ENCODE measurements at places on chromosomes 11 and 22.

- peak; percentile 62 for DNase-seq
Measured at GRCh38 chr11:103959279-103959942, 77.0 kb upstream of the DDI1 start.

- DNase-seq: no peak
Measured at GRCh38 chr22:46070803-46071450, 79.4 kb upstream of the PPARA start.

DNA sequence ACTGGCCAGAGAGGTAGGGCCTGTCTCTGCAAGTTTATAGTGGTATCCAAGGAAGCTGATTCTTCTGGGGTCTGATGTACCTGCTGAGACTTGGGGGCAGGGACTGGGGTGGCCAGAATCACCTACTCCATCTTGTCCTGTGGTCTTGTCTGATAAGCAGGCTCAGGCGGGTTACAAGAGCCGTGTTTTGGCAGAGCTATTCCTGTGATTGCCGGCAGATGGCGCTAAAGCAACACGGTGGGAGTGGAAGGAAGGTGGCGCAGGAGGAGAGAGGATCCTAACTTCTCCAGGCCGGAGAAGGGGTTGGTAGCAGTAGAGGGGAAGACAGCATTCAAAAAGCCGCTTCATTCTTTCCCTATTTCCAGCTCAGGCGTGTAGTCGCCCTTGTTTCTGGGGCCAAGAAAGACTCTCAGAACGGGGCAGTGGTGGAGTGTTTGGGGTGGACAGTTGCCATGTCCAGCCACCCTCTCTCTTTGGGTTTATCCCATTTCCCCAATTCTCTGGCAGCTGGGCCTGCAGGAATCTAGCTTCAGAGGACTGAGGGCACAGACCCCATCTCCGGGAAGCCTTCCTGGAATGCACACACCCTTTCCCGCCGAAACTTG is 15.1 kb downstream of the CHRM1 start:
- peak; percentile 31 for DNase-seq

- no peak for DNase-seq
Measured at GRCh38 chr11:5368502-5369043, 15.0 kb upstream of the OR51M1 start.

GRCh38 chr11:30873924-30874610 is 287.9 kb upstream of the MPPED2 start:
- DNase-seq: no peak

DNA sequence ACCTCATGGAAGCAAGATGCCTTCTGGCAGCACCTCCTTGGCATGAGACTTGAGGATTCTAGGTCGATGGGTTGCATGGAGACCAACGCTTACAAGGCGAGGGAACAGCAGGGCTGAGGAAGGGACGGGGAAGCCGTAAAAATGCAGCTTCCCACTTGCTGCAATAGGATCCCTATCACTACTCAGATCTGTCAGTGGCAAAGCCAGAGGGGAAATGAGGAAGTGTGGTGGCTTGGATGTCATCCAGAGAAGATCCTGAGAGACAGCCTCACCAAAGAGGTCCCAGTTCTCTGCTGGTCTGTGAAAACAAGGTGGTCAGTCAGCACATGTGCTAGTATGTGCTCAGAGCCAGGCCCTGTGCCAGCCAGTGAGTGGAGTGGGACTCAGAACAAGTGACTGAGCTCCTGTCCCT is 22.2 kb downstream of the CYB5R2 start:
- no peak for DNase-seq

GRCh38 chr11:44607987-44608386 is 42.5 kb downstream of the CD82 start:
- no peak for DNase-seq

GRCh38 chr11:71448257-71449171 is at the start of gene DHCR7:
DHCR7 (minus strand) TSS chr11:71448393; CDS start chr11:71444952, 3,441 bp downstream.
- peak; percentile 67 for DNase-seq

GRCh38 chr11:55697817-55698216 is 35.8 kb downstream of the OR4C6 start:
- no peak for DNase-seq

GRCh38 chr11:3077189-3077836 is 20.1 kb upstream of the CARS1 start:
- no peak for DNase-seq

DNA sequence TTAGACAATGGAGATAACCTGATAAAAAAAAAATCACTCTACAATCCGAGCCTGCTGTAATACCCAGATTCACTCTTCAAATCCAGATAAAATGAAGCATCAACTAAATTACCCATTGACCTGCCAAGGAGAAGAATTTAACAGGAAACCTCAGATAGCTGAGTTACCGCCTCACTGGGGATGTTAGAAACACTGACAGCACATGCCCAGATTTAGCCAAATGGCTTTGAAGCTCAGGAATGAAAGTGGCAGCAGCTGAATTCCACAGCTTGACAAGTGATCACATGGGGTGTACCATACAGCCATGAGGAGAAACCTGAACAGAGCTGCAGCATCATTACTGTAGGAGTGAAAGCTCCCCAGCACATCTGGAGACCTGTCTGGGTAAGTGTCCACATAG is 807.6 kb downstream of the DLG2 start:
- DNase-seq: no peak

All from non-pigmented ciliary epithelial cell (primary cell).